ENCODE measurements at places on chromosomes 7 and 10.
A peak's percentile ranks its signal among the peaks of the same experiment; 100 is the strongest.

- no peak for DNase-seq
Measured at GRCh38 chr7:45869426-45869825, 3.5 kb downstream of the CCDC201 start.

- no peak for DNase-seq
Measured at GRCh38 chr7:142883571-142884285, 1.8 kb downstream of the TRPV6 start.

DNA sequence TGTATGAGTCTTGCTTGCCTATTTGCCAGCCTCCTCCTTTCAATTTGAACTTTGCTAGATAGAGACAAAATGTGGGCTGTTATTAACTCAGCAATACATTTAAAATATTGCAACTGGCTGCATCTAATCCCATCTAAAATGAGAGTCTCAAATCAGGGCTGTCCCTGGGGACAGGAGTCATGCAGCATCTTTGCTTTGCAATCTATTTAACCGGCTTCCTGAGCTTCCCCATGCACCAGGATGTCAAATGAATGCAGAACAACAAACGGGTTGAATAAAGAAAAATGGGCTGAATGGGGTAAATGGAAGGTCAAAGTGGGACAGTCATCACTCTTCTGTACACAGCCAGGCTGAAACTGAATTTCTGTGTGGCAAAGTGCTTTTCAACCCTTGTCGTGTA is 89.2 kb downstream of the AOAH start:
- no peak for DNase-seq

DNA sequence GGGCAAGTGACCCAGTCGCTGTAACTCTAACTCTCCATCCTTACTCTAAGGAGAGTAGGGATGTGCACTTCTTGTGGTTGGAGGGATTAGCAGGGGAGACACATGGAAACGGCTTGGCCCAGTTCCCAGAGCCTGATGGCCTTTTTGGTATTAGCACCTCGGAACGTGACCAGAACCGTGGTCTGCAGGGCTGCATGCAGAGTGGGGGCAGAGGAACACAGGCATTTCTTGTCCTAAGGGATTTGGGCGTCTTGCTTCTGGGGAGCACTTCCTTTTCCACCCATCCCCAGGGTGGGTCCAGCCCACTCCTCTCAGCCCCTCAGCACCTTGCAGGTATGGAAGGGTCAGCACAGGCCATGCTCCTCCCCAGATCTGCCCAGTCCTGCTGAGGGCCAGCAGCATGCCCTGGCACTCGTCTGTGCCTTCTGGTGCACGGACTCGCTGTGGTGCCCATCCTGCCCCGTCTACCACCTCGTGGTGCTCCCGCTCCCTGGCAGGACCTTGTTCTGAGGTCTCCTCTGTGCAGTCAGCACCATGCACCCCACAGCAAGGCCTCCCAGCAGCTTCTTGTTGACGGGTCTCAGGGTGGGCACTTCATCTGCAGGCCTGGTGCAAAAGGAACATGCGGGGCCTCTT is 109.6 kb downstream of the ACTR3B start:
- DNase-seq: no peak

DNA sequence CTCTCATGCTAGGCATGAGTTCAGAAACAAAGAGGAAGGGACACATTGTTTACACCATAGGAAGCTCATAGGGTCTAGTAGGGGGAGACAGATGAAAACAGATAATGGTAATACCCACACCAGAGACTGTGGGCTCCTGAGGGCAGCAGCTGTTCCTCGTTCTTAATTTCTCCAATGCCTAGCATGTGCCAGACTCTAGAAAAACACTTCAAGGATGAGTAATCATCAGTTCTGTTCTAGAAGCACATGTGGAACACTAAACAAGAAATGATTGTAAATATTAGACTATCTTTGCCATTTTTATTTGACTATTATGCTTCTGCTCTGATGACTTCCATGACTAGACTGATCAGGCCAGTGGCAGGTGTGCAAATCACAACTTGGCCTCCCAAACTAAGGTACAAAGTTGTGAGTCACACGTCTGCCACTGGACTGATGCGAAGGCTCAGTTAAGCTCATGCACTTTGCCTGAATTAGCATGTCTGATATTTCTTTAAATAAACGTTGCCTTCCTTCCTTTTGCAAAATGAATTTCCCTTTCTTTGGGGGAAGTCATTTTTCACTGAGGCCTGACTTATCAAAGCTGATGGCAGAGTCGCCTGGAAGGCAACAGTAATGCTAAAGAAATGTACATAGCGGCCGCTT is 89.2 kb upstream of the FGL2 start:
- no peak for DNase-seq

DNA sequence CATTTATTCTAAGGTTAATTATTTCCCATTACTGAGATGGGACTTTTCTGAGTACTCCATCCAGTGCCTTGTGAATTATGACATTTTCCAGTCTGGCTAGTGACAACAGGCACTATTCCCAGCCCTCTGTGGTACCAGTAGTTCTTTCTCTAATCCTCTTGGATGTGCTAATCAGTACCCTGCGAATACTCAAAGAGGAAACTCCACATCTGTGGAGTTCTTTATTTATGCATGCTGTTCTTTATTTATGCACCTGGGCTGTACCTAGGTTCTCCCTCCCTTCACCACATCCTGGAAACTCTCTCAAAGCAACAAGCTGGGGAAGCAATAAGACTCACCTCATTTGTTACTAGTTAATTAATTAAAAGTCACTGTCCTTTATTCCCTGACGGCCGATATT is 83.5 kb downstream of the TSPAN12 start:
- no peak for DNase-seq

DNA sequence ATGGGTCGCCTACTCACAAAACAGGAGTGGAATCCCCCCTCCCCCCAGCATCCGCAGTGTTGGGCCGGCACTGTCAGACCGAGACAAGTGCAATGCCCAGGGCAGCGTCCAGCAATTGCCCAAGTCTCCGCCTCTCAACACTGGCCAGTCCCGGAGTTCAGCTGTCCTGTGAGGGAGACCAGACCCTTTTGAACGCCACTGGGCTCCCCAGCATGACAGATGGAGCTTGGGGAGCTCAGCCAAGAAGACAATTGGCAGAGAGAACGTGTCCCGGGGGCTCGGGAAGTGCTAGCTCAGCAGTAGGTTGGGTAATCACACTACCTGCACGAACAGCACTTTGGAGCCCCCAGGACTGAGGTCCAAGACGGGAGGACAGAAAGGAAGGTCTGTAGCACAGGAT is 4.7 kb downstream of the COPS6 start:
- no peak for DNase-seq

DNA sequence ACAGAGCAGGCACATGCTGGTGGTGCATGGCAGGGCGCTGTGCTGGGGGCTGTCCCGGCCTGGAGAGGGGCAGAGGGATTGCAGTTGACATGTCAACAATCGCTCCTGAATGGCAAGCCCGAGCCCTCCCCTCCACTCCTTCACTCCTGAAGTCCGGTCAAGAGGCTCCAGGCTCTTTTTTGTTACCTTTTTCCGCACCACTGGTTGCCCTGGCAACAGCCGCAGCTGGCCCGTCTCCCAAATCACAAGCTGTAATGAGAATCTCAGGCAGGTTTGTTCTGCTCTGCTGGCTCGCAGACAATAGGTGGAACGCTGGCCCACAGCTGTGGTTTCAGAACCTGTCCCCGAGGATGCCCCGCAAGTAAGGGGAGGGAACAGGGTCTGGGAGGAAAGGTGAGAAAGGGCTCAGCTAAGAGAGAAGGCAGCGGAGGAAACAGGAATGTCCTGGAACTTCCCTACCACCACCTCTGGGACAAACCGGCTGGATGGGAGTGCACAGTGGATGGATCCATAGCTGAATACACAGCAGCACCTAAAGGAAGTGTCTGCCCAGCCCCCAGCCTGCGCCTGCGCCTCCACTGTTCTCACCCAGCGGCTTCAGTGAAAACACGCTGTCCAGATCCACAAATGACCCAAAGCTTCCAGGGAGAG is 58.9 kb downstream of the CALML3 start:
- DNase-seq: no peak

- DNase-seq: no peak
Measured at GRCh38 chr10:7952266-7952665, 102.2 kb upstream of the GATA3 start.

GRCh38 chr7:35420656-35421055 is 166.8 kb upstream of the TBX20 start:
- DNase-seq: no peak

GRCh38 chr7:97013134-97013844 is 7.9 kb downstream of the DLX6 start:
- DNase-seq: no peak

- DNase-seq: no peak
Measured at GRCh38 chr10:65275296-65275695, 1650.5 kb upstream of the LRRTM3 start.

GRCh38 chr10:21885940-21886339 is 117.6 kb downstream of the DNAJC1 start:
- no peak for DNase-seq

GRCh38 chr7:99748846-99749579 is 14.0 kb upstream of the CYP3A7 start:
- DNase-seq: no peak

- no peak for DNase-seq
Measured at GRCh38 chr7:108171164-108171563, 41.0 kb upstream of the LAMB4 start.

DNA sequence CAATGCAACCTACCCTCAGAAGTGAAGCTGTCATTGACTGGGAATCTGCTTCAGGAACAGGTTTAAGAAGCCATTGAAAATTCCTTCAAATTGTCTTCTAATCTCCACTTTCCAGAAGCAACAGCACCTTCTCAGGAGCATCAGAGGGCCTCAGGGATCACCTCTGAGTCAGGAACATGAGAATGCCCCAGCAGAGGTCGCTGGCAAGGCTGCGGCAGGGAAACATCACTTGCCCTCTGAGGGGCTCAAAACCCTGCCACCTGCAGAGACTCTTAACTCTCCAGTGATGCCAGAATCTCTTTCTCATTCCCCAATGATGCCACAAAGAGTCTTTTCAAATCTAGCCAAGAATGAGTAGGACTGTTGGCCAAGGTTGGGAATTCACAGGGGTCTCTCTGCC is 5.9 kb upstream of the MAPK8 start:
- DNase-seq: no peak

GRCh38 chr10:92830478-92831389 is 17.6 kb upstream of the EXOC6 start:
- DNase-seq: peak; percentile 15

- DNase-seq: no peak
Measured at GRCh38 chr10:91339729-91340128, 70.4 kb upstream of the HECTD2 start.

GRCh38 chr10:113140143-113141011 is 190.3 kb downstream of the TCF7L2 start:
- no peak for DNase-seq

- no peak for DNase-seq
Measured at GRCh38 chr10:33406596-33406995, 72.1 kb upstream of the NRP1 start.

GRCh38 chr7:10855583-10855982 is 118.1 kb upstream of the PHF14 start:
- DNase-seq: no peak

- DNase-seq: no peak
Measured at GRCh38 chr7:143145-143751, 49.1 kb upstream of the FAM20C start.

GRCh38 chr7:152336754-152337368 is 98.9 kb downstream of the KMT2C start:
- DNase-seq: no peak

DNA sequence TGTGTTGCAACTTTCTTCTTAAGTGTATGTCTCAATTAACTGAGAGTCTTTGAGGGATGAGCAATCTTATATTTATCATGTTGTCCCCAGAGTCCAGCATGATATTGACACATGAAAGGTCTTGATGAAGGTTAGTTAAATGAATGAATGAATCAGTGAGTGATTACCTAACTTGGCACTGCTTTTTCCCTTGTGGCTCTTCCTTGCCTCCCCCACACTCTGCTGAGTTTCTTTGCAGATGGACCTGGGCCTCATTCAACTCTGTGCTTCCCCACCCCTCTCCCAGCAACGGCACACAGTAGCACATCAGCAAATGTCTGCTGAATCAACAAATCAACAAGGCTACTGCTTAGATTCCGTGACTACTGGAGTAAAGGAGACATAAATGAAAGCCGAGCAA is 235.1 kb upstream of the CXCL12 start:
- no peak for DNase-seq

DNA sequence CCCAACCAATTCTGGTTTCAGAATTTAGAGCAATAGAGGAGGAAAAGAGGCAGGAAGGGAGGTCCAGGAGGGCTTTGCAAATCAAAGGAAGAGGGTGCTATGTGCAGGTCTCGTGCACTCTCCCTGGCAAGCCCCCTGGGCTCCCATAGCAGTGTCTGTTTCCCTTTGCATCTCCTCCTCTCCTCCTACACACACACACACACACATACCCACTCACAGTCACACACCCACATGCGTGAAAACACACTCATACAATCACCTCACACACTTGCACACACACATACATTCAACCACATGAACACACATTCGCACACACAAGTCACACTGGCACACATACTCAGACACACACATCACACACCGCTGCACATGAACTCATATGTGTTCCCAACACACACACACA is 105.3 kb downstream of the OAT start:
- DNase-seq: no peak

GRCh38 chr7:110170841-110171240 is 920.1 kb upstream of the LRRN3 start:
- DNase-seq: no peak

DNA sequence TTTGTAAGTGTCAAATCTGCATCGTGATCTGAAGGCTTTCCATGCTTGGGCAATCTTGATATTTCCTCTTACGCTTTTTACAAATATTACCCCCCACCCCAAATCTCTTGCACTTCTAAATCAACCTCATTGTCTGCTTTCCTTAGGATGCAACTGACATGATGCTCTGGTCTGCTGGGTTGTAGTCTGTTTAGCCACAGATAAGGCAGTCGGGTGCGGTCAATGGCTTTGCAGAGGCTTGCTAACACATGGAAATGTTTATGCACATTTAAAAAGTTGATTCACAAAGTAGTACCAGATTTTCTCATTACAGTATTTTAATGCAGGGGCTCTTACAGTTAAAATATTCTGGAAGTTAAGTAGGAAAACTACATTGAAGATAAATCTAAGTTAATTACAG is 172.5 kb downstream of the BAMBI start:
- no peak for DNase-seq

DNA sequence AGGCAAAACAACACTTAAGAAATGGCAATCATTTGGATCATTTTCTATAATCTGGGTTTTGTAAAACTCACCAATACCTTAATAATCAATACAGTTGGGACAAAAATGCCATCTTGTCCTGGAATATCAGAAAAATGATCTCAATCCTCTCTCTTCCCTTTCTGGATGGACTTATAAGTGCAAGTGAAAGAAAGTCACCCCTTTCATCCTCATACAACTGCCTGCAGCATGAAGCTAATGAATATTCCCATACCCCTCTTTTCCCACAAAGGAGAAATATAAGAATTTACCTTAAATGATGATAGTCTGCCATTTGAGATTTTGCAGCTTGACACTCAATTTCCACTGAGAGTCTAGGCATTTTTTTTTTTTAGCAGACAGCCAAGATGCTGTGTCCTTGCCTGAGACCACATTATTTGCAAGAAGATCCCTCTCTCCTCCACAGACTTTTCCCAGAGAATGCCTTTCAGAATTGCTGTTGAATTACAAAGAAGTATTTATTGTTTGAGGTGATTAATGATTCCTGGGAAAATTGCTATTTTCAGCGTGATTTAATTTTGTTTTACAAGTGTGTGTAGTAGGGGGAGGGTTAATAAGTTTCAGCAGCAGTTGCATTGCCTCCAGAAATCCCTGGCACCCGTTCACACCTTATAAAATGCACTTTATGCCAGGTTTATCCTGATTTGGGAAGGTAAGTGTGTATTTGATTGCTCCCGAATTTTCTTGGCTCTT is 3.8 kb downstream of the HOXA4 start:
- DNase-seq: no peak

Data from bone marrow (tissue), 2 donors.